ENCODE measurements at places on chromosomes 5 and 9. TPM values are rescaled to one million over a fixed set of nuclear protein-coding genes. Genes with fewer than 3 reads are reported as not detected.

- no peak for DNase-seq
- no peaks in the 10 kb centered on the region for H3K27me3 ChIP-seq
- H3K36me3 ChIP-seq, result no peaks in the 10 kb centered on the region
- no peaks in the 10 kb centered on the region for H3K4me1 ChIP-seq
- H3K27ac ChIP-seq, result no peak overlapping the region
Measured at GRCh38 chr5:53169933-53170332, 60.4 kb upstream of the MOCS2 start.

DNA sequence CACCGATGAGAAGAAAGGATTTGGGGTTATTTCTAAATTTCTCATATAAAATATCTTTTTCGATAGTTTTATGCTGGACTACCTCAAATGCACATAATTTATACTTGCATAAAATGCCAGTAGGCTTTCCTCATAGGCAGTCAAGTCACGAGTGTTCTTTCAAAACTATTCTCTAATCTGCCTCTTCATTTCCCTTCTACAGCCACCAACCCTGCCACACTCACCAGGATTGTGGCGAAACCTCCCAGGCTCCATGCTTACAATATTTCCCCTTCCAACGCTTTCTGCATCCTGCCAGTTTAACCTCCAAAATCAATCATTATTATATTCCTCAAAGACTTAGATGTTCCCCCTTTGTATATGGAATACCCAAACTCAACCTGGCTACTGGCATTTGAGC is 65.4 kb downstream of the FRMD3 start:
- no peaks in the 10 kb centered on the region for H3K36me3 ChIP-seq
- H3K4me3 ChIP-seq, result no peak overlapping the region
- no peak overlapping the region for H3K27ac ChIP-seq
- H3K4me1 ChIP-seq, result no peaks in the 10 kb centered on the region
- DNase-seq, result no peak

GRCh38 chr9:77911928-77912327 is 119.7 kb downstream of the GNAQ start:
- no peak for DNase-seq
- no peaks in the 10 kb centered on the region for H3K4me1 ChIP-seq
- H3K27ac ChIP-seq, result no peak overlapping the region
- no peaks in the 10 kb centered on the region for H3K27me3 ChIP-seq
- no peak overlapping the region for H3K4me3 ChIP-seq

The COL23A1 gene
- total RNA-seq, result 0.18 TPM

The CPEB4 gene
- total RNA-seq, result 21.4 TPM

The BHMT2 gene
- not detected for total RNA-seq

- H3K27me3 ChIP-seq, result no peaks in the 10 kb centered on the region
- no peak for DNase-seq
- no peak overlapping the region for H3K27ac ChIP-seq
- H3K4me1 ChIP-seq, result no peaks in the 10 kb centered on the region
Measured at GRCh38 chr9:109488791-109489492, 9.2 kb downstream of the PTPN3 start.

The KCNMB1 gene
- total RNA-seq, result not detected

DNA sequence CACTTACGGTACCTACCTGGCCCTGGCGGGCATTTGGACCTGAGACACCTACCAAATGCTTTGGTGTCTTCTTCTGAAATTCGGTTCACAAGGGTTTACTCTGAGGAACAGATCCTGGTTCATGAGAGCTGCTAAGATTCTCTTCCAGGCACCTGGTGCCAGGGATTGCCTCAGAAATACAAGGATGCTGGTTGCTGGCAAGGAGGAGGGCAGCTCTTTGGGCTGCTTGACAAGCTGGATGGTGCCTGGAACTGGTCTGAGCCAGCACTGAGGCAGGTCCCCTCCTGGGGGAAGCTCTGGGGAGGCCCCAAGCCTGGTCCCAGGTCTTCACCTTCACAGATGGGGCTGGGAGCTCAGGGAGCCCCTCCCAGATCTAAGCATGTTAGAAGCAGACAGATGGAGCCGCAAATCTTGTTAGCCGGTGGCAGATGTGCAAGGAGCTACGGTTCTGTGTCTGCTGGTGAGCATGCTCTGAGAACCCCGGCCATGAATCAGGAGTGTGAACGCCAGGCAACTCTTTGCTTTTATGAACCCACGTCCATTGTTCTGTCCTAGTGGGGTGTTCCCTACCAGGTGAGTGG is 16.3 kb downstream of the FABP6 start:
- DNase-seq, result no peak
- no peak overlapping the region for H3K27ac ChIP-seq
- H3K27me3 ChIP-seq, result no peaks in the 10 kb centered on the region
- no peak overlapping the region for H3K4me3 ChIP-seq
- H3K4me1 ChIP-seq, result peaks cover 14% of the 10 kb centered on the region

The NTRK2 gene
- not detected for total RNA-seq

DNA sequence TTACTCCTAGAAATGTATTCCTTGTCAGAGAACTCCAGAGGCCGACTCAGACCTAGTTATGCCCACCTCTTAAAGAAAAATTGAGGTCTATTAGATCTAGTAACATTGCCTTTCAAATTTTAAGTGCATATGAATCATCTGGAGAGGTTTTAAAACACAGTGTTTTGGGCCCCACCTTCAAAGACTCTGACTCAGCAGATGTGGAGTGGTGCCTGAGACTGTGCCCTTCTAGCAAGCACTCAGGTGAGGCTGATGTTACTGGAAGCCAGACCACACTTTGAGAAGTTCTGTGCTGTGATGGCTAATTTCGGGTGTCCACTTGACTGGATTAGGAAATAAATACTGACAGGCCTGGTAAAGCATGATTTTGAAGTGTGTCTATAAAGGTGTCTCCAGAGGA is 10.6 kb downstream of the FOXB2 start:
- H3K4me1 ChIP-seq, result no peaks in the 10 kb centered on the region
- H3K36me3 ChIP-seq, result no peaks in the 10 kb centered on the region
- no peak overlapping the region for H3K4me3 ChIP-seq
- H3K27ac ChIP-seq, result no peak overlapping the region

The SLC25A48 gene
- total RNA-seq, result 1.6 TPM

DNA sequence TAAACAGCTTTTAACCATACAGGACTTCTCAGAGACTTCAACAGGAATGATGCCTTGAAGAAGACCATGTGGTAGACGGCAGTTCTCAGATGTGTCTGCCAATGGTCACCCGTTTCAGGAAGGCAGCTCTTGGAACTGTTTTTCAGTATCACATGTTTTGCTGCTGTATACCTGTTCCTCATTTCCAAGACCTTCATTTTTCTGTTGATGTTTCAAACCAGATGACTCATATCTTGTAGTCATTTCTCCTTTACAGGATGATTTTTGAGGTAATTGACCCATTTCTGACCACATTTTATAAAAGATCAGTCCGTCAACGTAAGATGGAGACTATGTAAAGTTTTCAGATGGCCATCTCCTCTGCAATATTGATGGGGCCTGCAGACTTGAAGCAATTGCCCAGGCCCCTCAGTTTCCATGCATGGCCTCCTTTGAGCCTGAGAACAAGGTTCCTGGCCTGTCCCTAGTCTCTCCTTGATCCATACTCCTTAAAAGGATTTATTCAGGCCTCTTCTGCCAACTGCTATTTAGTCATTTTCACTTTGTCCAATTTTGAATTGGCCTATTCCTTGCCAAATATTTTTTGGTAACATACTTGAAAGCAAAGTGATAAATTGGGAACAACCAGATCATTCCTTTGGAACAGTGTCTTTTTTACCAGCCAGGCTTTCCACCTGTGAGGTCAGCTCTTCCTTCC is 128.6 kb downstream of the PDZD2 start:
- no peaks in the 10 kb centered on the region for H3K36me3 ChIP-seq
- H3K4me1 ChIP-seq, result no peaks in the 10 kb centered on the region
- H3K4me3 ChIP-seq, result no peak overlapping the region

GRCh38 chr5:15023846-15024245 is 152.3 kb upstream of the ANKH start:
- H3K4me1 ChIP-seq, result peaks cover 16% of the 10 kb centered on the region
- H3K36me3 ChIP-seq, result no peaks in the 10 kb centered on the region
- no peak overlapping the region for H3K27ac ChIP-seq

DNA sequence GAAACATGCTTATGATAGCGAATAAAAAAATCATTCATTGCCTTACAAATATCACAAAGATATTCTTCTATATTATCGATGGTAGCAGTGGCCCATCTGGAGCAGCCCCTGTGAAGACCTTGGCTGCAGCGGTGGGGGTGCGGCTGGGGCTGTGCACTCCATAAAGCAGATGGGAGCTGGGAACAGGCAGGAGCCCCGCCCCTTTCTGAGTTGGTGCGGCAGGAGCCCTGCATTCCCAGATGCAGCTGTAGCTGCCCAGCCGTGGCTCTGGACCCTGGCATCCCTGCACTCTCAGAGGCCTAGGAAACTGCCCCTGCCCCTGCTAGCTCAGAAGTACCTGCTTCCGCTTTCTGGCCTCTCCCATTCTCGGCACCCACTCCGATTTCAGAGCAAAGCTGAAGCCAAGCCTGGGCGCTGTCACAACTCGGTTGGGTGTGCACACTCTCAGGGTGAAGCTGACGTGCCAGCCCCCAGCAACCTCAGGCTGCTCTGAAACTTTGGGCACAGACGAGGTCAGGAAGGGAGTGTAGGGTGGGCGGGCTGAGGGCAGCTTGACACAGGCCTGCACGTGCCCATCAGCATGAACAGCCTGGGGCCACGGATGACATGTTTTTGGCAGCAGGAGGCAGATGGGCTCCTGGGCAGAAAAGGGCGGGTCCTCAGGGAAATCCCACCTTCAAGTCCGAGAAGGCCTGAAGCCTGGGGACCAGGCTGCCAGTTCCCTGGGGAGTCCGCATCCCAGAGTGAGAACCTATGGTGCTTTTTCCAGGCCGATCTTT is 1440.8 kb upstream of the ACO1 start:
- H3K27me3 ChIP-seq, result no peaks in the 10 kb centered on the region
- no peak for DNase-seq
- no peak overlapping the region for H3K4me3 ChIP-seq
- H3K27ac ChIP-seq, result no peak overlapping the region
- H3K36me3 ChIP-seq, result no peaks in the 10 kb centered on the region

The CARD9 gene
- total RNA-seq, result 1.7 TPM

Measured in Caco-2 (cell line).